NCI-H82 (cell line): ENCODE measurements at places on chromosomes 3 and 15.
A peak's percentile ranks its signal among the peaks of the same experiment; 100 is the strongest.

DNA sequence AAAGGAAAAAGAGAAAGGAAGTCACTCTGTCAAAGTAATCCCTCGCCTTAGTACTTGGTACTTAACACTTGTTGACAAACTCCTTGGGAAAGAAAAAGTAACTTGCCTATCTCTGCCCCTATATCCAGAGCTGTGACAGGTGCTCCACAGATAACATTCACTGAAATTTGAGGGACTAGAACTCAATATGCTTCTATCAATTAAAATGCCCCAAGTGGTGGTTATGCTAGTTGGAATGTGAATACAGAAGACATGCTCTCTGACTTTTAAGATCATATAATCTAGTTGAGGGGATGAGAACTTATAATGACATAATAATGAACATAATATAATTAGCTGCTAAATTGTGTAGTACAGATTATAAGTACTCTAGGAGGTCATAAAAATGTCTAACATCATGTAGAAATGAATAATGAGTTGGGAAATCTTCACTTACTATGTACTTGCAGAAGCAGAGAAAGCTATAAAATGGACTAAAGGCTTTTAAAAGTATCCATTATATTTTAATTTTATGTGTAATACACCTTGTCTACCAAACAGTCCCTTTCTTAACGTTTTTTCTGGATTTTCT, 153.1 kb upstream of the CCDC54 start:
- DNase-seq, result peak; percentile 34

DNA sequence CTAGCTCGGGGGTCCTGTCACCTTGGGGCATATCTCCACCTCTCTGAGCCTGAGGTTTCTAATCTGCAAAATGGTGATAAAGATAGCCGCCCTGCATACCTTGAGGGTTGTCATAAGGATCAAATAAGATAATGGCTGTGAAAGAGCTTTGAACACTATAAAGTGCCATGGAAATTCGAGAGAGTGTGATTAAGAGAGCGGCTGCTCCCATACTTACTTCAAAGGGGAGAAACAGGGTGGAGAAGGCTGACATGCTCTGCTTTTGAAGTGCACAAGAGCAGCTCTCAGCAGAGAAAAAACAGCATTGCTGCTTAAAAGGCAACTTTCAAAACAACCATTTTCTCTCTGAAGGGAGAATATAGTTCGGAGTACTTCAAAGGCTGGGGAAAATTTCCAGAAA, 529.2 kb downstream of the EPHB1 start:
- no peak for DNase-seq

GRCh38 chr15:72005483-72005882, 112.5 kb downstream of the MYO9A start:
- no peak for DNase-seq

DNA sequence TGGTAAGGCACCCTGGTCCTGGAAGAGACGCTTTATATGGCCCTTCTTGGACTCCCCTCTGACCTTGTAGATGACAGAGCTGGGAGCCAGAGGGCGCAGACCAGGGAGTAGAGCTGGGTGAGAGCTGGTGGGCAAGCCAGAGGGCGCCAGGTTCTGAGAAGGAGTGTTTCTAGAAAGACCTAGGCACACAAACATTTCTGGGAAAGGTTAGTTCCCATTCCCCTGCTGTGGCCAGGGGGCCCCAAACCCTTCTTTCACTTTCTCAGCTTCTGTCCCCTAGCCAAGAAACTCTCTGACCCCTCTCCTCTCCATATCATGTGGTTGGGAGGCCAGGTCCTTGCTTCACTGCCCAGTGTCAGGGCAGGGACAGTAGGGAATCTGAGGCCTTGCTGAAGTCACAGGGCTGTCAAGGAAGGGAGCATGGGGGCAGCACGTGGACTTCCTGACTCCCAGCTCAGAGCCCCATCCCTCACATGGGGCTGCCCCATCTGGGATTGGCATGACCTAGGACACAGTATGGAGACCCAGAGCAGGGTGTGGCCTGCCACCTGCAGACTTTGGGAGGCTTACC, 3.6 kb downstream of the HEMK1 start:
- DNase-seq, result no peak

GRCh38 chr15:33913459-33913858, 54.8 kb upstream of the CHRM5 start:
- no peak for DNase-seq

DNA sequence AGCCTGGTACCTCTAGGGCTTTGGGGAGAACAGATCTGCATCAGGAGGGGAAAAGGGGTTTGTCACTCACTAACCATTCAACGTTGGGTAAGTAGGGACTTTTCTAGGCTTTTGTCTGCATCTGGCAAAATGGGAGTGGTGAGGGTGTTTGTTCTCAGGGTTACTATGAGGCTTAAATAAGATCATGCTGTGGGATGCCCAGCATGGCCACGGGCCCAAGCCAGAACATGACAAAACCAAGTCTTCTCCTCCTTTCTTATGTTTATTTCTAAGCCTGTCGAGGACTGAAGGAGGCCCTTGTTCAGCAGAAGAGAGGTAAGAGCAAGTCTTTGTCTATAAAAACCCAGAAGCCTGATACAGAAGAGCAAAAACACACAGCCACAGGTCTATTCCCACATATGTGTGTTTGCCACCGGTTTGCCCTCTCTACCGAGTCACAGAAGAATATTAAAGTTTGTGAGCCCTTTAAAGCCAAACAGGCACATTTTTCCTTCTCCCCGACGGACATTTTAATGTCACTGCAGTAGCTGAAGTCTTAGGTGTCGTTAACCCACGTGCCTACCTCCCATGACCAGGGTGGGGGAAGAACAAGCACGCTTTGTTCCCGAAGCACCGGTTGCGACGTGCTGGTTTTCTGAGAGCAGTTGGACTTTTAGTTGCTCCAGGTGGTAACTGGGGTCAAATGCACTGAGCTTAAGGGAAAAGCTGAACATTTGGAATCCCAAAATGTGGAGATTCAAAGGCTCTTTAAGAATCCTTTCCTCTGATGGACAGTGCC, 72.1 kb downstream of the NOX5 start:
- DNase-seq, result no peak

DNA sequence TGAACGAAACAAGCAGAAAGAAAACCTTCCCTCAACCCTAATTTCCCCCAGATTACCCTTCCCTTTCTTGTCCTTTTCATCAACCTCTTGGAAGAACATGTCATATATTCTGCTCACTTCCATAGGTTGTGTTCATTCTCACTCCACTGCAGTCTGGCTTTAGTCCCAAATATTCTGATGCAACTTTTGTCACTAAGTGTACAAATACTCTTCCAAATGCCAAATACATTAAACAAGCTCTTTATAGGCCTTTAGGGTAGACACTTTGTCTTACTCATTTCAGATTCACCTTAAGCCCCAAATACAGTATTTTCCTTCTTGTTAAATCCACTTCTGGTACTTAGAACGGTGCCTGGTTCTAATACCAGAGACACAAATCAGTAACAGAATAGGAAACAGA, 406.5 kb upstream of the CDIN1 start:
- no peak for DNase-seq
